Large intestine (tissue), 12 donors: ENCODE measurements at places on chromosomes 11 and 22.
A peak's percentile ranks its signal among the peaks of the same experiment; 100 is the strongest.

- DNase-seq, result no peak
Measured at GRCh38 chr22:44385781-44386180, 73.0 kb upstream of the SHISAL1 start.

GRCh38 chr22:39349967-39350726 is at the start of gene SYNGR1:
Gene SYNGR1 (plus strand): TSS chr22:39349991. CDS start chr22:39350011, 20 bp downstream.
- no peak for DNase-seq

DNA sequence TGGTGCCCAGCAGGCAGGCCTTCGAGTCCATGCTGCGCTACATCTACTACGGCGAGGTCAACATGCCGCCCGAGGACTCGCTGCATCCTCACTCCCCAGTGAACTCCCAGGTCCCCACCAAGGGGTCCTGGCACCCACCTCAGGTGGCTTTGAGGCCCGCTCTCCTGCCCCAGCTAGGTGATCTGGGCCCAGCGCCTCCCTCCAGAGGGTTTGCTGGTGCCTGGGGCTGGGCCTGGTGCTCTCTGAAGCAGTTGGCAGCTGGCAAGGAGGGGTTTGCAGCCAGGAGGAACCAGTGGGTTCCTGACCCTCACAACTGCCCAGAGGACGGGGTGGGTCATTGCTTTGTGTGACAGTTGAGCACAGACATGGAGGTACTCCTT is 5.9 kb downstream of the THAP7 start:
- no peak for DNase-seq

GRCh38 chr11:95867105-95867504 is 56.8 kb downstream of the MTMR2 start:
- no peak for DNase-seq

DNA sequence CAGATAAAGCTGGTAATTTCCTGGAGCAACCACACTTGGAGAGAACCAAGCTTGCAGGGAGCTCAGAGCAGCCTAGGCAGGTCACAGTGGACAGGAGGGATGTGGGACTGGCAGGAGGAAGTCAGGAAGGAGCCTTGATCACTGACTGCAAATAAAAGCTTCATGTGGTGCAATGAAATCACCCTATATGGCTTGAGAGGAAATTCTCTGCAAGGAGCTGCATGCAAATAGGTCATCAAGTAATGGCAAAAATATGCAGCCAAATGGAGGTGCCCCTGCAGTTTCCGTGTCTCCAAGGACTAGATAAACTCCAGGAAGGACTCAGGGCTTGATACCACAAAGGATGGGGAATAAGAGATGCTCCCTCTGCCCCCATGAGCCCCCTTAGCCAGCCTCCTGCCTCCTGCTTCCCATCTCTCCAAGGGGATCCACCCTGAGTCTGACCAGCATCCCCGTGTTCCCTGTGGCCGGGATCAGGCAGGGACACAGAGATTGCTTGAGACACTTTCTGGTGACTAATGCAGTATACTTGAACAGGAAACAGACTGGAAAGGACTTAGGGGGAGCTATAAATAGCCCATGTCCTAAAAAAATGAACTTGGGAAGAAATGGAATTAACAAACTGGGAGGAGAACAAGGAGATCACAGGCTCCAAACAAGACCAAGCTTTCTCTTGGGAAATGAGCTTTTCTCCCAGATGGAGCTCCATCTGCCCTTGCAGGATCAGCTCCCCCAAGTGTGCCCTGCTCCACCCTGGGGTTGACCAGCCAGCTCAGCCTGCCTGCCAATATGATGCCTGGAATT is 23.9 kb upstream of the MICAL2 start:
- DNase-seq, result peak; percentile 48

DNA sequence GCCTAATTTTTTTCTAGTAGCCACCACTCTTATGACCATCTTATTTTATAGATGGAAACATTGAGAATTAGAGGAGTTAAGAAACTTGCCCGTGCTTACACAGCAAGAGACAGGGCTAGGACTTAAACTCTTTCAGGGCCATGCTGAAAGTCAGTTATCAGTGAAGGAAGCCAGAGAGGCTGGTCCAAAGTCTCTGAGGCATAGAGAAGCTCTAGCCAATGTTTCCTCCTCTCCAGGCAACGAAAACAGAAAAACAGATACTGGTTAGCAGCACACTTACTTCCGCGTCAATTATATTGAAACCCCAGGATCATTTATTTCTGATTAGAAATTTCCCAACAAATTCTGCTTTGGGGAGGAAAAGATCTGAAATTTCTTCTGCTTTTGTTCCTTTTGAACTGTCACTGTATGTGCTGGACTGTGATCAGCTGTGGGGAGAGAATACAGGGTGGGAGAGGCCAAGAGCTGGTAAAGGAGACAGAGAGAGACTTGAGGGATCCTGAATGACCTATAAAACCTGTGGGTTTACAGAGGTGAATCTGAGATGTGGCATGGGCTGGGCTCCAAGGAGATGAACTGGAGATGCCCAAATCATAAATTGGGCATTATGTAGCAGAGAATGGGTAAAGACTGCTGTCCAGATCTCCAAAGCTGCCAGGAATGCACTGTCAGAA is 37.5 kb upstream of the CAPRIN1 start:
- DNase-seq, result peak; percentile 92

GRCh38 chr11:72352859-72353551 is 81.3 kb downstream of the CLPB start:
- no peak for DNase-seq

DNA sequence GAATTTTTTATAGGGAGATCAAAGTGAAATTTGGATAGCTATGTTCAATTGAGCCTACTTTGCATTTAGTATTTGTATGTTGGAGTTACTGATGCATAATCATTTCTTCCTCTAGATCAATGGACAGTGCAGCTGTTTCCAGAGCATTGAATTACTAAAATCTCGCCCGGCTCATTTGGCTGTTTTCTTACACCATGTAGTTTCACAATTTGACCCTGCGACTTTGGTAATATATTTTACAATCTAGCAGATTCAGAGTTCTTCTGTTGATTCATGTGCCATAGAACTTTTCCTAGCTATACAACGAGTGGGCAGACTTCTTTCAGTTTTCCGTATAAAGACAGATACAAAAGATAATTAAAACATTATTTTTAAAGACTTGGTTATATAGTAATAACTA is 70.0 kb upstream of the GRIK4 start:
- no peak for DNase-seq

DNA sequence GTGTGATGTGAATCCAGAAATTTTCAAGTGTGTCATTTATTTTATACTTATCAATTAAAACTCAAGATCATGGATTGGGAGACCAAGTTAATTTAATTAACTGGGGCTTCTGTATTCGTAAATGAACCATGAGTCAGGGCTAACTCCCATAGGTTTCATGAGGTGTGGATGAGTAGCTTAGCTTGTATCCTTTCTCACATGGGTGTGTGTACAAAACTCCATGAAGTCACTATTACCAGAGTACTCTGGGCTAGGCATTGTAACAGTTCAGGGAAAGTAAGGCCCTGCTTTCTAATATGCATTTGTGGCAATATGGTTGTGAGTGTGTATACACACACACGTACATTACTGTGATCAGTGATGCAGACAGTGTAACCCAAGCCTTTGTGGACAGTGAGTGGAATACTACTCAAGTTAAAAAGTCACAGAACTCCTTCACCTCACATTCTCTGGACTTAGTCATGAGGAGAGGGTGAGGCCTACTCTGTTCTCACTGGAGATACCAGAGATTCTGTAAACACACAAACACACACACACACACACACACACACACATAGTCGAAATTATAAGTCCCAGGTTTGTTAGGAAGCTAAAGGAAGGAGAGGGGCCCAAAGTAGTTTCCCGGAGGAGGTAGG is 3.5 kb downstream of the CNTF start:
- no peak for DNase-seq

GRCh38 chr11:60362241-60362640 is 16.1 kb upstream of the MS4A7 start:
- DNase-seq, result no peak

GRCh38 chr11:106656646-106657045 is 361.6 kb downstream of the GUCY1A2 start:
- DNase-seq, result no peak

DNA sequence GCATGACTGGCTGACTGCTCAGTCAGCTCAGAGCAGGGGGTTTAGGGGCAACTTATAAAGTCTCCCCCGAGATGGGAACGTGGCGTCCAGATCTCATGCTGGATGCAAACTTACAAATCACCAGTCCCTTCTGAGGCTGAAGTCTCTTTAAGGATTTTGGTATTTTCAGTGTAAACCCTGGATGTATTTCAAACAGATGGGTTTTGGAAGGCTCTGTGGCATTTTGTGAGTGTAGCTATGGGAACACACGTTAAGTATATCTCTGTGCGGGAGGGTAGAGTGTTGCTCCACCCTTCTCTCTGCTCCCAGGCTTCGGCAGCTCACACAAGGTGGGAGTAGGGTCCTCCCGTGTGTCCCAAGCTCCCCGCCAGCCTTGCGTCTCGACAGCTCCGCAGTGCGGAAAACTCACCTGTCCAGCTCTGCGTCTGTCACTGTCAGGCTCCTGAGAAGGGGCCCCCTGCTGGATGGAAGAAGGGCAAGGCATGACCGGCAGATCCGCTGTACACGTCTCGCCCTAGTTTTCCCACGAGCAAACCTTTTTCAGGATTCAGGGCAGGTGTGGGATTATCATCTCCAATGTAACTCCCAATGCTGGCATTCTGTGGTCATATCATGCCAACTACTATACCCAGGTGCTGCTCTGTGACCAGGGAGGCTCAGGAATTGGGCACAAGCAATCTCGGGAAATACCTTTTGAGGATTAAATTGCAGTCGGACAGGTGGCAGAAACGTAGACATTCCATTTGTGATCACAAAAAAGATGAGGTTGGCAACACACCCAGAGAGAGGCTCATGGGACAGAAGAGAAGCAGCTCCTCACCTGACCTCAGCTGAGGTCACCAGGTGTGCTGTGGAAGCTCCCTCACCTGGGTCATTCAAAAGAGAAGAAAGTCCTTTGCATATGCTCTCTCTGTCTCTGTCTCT is 313.9 kb upstream of the B3GAT1 start:
- peak; percentile 51 for DNase-seq

- DNase-seq, result no peak
Measured at GRCh38 chr11:66071381-66071801, 1.3 kb downstream of the PACS1 start.

DNA sequence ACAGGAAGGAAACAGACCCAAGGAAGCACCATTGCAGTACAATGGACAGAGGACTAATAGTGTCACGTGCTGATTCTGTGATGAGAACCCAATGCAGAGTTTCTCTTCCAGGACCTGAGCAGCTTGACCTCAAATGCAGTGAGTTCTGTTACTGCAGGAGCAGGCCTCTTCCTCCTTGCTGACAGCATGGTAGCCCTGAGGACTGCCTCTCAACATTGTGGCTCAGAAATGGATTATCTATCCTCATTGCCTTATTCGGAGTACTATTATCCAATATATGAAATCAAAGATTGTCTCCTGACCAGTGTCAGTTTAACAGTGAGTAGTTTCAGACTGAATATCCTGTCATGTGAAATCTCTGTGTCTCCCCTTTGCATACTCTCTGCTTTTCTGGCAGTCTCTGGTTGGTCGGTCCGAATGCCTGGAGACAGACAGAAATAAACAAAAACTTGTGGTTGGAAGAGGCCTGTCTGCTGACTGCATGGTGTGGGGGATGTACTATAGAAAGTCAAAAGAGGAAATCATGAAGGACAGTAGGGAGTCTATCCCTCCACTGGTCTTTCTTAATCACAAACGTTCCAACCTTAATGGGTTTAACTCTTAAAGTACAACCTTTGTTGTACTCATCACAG is 6.9 kb upstream of the MS4A14 start:
- no peak for DNase-seq

DNA sequence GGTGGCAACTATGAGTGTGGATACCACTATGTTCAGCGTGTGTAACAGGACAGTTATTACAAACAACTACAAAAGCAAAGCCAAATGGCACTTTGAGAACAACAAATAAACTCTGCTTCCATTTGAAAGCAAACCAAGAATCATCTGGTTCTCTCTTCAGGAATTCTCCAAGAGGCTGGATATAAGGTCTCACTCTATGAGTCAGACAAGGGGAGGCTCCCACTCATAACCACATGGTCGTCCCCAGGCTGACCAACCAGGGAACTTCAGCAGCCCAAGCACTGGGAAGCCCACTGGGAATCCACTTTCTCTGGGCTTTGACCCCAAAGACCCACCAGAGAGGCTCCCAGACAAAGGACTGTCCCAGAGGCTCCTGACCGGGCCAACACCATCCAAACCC is 35.3 kb downstream of the DGCR2 start:
- DNase-seq, result no peak

DNA sequence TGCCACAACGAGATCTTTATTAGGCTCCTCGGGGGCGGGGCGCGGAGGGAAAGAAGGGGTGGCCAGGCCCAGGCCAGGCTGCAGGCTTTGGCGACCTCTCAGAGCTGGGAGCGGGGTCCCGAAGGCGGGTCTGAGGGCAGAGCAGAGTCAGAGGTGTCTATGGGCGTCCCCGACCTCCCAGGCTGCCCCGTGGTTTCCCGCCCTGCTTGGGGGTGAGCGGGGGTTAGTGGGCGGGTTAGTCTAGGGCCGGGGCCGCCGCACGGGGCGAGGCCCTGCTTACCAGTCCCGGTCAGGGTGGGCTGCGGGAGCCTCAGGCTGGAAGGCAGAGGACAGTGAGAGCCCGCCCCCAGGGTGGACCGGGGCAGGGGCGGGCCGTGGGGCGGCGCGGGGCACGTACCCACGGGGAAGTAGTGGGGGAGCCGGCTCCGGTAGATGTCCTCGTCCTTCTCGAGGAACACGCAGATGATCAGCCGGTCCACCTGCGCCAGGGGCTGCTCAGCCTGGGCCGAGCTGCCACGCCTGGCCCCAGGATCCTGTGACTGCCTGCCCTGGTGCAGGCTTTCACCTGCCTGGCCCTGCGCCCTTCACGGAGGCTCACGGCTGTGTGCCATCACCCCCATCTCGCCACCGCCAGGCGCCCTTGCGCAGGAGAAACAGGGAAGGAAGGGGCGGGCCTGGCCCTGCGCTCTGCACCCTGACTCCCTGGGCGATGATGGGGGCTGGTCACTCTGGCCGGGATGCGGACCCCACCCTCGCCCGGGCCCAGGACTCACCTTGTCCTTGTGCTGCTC is 12.5 kb downstream of the OTUB1 start:
- no peak for DNase-seq

DNA sequence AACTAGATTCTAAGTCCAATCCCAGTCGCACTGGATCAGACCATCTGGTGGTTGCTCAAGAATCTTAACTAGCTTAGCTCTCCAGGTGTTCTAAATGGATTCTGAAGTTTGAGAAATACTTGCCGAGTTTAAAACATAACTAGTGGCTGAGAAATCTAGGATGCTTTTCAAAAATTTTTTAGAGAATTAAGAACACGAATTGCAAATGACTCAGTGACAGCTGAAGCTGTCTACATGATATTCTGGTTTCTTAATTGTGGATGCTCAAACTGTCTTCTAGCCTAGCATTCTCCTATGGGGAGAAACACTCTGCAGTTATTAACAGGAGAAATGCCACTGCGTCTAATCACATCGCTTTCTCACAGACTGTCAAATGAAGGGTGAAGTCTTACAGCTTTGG is 20.2 kb upstream of the TP53AIP1 start:
- no peak for DNase-seq

DNA sequence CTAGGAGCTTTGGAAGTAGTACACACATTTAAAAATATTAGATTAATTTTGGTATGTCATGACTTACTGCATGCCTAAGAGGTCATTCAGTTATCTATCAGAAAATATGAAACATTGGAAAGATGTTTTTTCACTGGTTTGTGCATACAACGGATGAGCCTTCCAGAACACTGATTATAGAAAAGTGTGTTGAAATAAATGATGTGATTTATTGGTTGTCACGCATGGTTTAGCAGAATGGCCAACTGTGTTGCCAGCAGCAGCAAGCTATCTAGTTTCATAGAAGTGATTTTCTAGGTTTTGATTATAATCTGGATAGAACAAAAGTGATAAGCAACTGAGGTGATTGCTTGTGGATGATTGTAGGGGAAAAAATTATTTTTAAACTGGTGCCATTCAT is 53.6 kb downstream of the DDX10 start:
- DNase-seq, result no peak

- DNase-seq, result no peak
Measured at GRCh38 chr11:15795378-15795777, 561.0 kb downstream of the SOX6 start.
